T47D (cell line): ENCODE measurements at places on chromosomes 6 and 20.

- no peak for DNase-seq
Measured at GRCh38 chr6:125923366-125923877, 33.1 kb upstream of the HINT3 start.

- DNase-seq = no peak
Measured at GRCh38 chr20:19322061-19322985, 109.9 kb downstream of the SLC24A3 start.

GRCh38 chr20:2139250-2139649, 37.6 kb downstream of the STK35 start:
- no peak for DNase-seq

- no peak for DNase-seq
Measured at GRCh38 chr20:1122388-1123315, 4.2 kb downstream of the PSMF1 start.

DNA sequence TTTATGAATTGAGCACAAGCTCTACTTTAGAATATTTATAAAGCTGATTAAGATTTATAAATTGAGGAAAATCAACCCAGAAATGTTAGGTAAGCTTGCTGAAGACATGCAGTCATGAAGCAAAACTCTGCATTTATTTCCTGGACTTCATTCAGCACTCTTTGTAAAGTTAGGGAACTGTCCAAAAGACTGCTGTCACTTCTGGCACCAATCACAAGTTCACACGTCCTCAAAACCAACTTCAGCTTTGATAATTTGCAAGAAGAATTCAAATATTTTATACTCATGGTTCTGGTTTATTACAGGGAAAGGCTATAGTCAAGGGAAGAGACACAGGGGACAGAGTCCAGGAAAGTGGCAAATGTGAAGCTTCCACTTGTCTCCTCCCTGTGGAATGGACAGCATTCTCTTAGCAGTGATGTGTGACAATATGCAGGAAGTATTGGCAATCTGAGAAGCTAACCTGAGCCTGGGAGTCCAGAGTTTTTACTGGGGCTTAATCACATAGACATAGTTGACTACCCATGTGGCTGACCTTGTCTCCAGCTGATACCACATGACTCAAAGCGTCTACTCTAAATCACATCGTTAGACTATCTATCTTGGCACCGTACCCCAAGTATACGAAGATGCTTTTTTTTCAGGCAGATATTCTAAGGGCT, 85.4 kb downstream of the PPP1R14C start:
- DNase-seq = no peak

DNA sequence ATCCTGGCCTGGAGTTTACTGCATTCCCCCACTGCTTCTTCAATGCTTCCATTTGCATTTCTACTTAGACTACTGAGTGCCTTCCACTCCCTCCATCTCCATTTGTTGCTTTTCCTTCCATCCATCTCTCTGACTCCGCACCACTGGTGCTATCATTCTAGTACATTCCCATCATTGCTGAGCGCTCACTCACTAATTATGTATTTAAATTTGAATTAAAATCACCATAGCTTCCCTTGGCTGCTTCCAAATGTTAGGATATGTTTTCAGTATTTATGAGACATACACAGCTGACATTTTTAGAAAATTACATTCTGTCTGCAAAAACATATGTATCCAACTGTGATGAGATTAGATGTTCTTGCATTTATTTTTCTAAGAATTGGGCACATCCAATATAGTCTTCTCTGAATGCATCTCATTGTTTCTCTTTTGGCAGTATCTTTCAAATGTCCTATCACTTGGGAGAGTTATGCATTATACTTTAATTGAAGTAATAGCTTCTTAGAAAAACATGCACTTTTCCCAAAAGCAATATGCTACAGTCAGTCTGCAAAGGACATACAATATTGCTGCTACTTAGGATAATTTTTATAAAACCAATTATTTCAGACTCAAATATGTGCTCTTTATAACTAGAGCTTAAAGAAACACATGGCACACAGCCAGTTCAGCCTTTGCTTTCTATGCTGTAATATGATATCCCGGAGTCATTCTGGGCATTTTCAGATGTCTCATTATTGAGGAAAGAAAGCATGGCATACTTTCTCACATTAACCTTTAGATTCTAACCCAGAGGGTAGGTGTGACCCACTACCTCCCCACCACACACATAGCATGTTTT, 12.1 kb upstream of the COL21A1 start:
- DNase-seq = peak; percentile 47

- no peak for DNase-seq
Measured at GRCh38 chr6:163709693-163710092, 295.2 kb downstream of the QKI start.

GRCh38 chr6:26383624-26384417, 913 bp downstream of the BTN2A2 start:
- DNase-seq = no peak

DNA sequence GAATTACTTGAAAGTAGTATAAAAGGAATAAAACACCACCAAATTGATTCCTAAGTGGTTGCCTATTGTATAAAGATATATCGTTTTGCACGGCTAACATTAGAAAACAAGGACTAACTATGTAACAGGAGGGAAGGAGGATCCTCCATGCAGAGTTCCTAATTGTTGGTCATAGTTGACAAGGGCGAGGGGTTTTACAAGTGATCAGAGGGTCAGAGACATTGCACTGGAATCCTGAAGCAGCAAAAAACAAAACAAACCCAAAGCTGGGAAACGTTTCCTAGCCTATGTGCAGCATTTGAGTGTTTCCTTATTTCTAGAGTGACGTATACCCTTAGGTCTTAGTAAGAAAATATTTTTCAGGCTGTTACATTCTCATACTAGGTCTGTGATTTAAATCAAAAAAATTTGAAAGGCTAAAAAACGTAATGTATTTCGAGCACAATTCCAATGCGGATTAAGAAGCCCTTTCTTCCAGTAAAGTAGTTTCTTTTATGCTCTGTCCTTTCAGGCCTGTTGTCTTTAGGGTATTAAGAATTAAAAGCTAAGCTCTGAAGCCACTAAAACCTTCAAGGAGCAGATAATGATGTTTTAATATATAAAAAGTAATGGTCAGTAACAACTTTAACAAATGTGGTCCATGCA, 373.8 kb upstream of the MMS22L start:
- no peak for DNase-seq
